Glomerular endothelial cell (primary cell): ENCODE measurements at places on chromosomes 7 and 10.

GRCh38 chr7:43779045-43779812, 20.7 kb downstream of the BLVRA start:
- DNase-seq = no peak

DNA sequence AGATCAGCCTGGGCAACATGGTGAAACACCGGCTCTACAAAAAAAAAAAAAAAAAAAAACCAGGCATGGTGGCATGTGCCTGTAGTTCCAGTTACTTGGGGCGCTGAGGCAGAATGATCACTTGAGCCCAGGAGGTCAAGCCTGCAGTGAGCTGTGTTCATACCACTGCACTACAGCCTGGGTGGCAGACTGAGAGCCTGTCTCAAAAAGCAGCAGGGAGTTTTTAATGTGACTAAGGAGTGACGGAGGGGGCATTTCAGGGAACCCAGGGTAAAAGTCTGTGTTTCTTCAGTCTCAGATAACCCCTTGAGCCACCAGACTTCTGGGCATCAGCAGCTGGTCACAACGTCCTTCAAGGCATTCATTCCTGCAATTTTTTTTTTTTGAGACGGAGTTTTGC, 2.2 kb upstream of the C10orf95 start:
- DNase-seq = no peak

DNA sequence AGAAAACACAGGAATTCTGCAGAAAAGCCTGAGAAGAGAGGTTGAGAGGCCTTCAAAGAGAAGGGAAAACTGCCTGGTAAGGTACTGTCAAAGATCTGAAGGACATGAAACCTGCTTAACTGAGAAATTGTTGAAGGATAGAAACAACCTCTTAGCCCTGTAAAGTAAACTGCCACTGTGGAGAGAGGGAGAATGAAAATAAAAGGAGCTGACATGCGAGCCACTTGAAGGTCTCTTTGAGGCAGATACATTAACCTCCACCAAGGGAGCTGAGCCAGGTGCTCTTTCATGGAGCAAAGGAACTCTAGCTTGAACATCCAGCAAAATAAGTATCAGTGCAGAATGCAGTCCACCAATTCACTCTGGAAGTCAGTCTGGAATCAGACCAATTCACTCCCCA, 108.8 kb upstream of the FEZF1 start:
- no peak for DNase-seq

GRCh38 chr7:92697012-92697411, 106.8 kb upstream of the FAM133B start:
- no peak for DNase-seq

- no peak for DNase-seq
Measured at GRCh38 chr10:26215935-26216584, 514 bp upstream of the GAD2 start.

DNA sequence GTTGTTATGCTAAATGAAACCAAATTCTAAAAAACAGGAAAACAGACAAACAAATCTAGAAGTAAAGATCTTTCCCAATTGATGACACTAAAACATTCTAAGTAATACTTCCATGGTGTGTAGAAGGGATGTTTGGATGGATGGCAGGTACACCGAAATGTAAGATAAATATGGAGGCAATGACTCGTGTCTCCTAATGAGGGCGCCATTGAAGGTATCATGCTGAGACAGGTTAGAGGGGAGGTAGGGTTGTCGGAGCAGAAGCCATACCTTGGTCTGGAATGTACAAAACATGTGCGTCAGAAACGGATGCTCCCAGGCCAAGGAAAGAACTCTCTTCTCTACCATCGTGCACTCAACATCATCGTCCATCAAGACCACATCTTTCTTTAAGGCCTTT, 101.4 kb downstream of the PRKCQ start:
- DNase-seq = no peak

- DNase-seq = no peak
Measured at GRCh38 chr10:74558897-74559296, 267.5 kb upstream of the KAT6B start.
